Activated T-cell treated with anti-CD3 and anti-CD28 coated beads, Interleukin-2, amount 50 U/mL, for 24 hours (primary cell): ENCODE measurements at places on chromosomes 7 and 10.

DNA sequence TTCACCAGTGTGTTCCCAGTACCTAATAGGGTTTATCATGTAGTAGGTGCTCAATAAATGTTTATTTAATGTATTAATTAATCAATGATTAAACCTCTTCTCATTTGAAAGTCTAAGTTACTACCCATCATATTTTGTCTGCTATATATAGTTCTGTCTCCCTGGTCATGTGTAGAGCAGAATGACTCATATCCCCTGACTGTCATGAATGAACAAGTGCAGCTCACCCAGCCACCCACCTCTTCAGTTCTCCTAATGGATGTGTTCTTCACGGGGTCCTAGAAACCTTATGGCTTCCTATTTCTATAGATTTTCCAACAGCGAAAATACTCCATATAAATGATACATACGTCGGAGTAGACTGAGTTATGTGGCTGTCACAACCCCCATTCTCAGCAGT lies 64.5 kb downstream of the HIF1AN start:
- DNase-seq: no peak

DNA sequence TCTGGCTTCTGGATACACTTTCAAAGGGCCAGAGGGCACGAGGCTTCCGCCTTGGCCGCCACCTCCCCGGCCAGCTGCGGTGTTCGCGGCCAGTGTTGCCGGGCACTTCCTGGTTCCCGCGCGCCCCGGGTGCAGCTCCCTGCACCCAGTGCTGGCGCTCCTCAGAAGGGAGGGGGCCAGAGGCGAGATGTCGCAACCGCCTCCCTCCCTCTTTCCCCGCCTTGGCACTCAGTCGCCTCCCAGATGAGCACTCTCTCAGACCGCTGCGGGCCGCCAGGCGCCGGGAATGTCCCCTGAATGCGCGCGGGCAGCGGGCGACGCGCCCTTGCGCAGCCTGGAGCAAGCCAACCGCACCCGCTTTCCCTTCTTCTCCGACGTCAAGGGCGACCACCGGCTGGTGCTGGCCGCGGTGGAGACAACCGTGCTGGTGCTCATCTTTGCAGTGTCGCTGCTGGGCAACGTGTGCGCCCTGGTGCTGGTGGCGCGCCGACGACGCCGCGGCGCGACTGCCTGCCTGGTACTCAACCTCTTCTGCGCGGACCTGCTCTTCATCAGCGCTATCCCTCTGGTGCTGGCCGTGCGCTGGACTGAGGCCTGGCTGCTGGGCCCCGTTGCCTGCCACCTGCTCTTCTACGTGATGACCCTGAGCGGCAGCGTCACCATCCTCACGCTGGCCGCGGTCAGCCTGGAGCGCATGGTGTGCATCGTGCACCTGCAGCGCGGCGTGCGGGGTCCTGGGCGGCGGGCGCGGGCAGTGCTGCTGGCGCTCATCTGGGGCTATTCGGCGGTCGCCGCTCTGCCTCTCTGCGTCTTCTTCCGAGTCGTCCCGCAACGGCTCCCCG lies at the start of gene FFAR4:
TSS of gene FFAR4 (plus strand) at position 231 of the 842 bp plus-strand sequence. CDS start at position 287, 56 bp downstream.
- no peak for DNase-seq

DNA sequence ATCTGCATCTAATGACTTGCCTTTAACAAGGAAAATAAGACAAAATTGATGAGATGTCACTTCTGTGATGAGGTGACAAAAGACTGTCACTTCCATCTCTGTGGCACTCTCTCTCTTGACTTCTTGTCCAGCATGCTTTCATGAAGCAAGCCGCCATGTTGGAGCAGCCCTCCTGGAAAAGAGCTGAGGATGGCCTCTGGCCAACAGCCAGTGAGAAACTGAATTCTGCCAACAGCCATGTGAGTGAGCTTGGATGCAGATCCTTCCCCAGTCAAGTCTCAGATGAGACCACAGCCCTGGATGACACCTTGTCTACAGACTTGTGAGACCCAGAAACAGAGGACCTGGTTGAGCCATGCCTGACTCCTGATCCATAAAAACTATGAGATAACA lies 412.6 kb upstream of the SHH start:
- no peak for DNase-seq

DNA sequence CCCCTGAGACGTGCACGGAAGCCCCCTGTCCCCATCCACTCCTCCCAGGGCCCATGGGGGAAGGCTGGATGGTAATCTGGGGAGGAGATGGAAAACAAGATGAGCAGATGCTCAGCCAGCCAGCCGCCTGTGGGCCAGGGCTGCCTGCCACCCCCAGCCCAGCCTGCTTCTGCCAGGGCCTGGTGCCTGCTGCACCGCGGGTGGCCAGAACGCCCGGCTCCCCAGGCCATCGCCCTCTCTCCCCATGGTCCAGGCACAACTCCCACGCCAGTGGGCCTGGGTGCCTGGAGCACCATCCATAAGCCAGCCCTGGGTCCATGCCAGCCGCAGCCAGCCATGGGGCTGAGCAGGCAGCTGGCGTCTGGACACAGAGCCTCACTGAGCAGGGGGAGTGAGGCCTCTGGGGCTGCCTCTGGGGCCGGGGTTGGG lies 57.2 kb upstream of the ELN start:
- no peak for DNase-seq

DNA sequence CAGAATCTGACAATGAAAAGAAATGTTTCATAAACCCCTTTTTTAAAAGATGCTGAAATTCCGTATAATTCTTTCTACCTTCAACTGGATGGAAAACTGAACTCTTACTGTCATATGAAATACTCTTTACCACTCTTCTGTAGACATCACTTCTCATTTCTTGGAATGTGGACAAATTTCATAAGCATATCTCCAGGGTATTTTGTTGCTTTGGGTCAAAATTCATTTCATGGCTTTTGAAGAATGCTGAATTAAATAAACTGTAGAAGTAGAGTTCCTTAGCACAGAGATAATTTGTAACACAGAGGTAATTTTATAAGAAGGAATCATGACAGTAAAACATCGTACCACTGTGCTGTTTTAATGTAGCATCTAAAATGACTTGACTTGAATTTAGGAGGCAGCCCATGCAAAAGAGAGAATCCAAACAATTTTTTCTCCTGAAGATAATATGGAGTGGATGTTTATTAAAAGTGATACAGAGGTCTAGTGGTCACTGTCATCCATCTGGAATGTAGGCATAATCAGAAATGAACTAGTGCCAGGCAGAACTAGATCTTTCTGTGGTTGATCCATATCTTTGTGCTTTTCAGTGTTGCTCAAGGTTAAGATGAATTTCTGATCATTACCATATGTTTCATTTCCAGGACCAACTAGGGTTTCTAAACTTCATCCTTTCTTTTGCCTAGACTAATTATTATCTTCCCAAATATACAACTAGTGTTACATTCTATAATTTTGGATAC lies 492.0 kb downstream of the KIF20B start:
- DNase-seq: no peak

DNA sequence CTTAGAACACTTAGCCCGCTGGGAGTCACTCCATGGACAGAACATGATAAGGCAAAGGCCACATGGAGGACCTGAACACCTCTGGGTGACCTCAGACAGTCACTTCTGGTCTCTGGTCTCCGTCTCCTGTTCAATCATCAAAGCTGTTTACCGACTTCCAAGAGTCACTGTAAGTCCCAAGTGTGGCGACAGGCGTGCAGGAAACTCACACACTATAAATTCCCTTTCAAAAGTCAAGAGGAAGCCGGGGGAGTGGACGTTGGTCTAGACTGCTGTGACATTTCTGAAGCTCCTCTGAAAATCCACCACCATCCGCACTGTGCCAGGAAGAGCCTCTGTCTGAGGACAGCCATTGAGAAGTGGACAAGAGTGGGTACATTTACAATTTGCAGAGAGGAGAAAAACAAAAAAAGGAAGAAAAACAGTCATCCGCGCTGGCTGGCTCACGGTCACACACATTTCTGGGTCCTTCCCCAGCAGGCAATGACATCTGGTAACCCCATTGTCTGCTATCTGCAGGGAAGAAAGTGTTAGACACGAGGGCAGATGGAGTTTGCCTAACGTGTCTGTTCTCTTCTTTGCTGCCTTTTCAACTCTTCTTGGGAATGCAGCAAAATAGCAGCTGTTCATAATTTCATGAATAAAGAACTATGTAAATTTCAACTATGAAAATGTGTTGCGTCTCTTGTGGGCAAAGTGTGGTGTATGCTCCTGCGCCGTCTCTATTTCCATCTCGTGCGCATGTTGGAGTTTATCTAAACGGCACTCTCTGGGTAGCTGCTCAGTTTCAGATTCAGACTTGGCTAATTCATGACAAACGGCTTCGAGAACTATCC lies 32.9 kb upstream of the CUX1 start:
- no peak for DNase-seq

DNA sequence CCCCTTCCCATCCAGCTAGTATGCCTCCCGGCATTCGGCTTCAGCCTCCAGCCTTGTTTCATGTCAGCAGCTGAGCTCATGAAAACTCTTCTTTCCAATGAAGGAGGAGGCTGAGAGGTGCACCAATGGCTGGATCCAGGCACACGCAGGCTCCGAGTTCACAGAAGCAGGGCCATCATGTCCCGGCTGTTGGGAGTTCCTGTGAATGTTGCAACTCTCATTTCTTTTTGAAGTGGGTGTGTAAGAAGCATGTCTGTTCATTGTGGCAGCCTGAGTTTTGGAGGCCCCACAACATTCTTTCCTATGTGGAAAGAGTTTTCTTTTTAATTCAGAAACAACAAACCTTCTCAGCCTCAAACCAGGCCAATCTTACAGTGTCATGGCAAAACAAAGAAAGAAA lies 89.7 kb downstream of the PTPRE start:
- no peak for DNase-seq

- no peak for DNase-seq
Observed at GRCh38 chr7:90645784-90646183, 49.7 kb downstream of the CDK14 start.

- peak; percentile 76 for DNase-seq
Observed at GRCh38 chr10:104580774-104581675, 60.1 kb upstream of the SORCS3 start.

DNA sequence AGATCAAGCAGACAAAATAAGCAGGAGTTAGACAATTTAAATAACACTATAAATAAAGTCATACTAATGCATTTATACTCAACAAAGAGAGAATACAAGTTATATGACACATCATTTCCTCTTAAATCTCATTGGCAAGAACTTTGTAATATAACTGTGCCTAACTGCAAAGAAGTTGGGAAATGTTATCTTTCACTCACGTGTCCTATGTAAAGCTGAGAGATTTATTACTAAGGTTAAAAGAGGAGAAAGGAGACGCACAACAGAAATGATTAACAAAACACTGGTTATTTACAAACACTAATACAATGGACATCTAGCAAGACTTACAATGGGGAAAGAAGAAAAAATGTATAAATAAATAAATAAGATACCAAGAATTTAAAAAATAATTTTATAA lies 12.7 kb upstream of the TMEM273 start:
- DNase-seq: no peak

DNA sequence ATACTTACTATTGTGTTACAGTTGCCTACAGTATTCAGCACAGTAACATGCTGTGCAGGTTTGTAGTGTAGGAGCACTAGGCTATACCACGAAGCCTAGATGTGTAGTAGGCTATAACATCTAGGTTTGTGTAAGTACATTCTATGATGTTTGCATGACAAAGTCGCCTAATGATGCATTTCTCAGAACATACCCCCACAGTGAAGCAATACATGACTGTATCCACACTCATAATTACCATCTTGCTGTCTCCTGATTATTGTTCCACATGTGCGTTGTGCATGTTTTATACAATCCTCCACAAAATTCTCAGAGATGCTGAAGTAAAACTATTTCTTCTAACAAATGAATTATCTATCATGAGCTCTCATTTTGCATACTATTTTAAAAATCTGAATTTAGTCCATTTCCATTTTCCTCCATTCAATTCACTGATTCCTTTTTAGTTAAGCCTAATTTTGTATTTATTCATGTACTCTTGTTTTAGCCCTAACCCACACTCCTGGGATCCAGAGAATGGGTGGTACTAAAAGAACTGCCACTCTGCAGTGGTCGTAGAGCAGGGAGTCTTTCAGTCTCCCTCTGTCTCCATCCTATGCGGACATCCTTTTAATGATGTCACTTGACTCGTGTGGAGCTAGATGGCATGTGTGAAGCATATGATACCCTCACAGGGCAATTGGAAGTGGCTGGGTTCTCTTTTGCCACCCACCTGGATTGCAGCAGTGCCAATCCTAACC lies 67.6 kb upstream of the CAV2 start:
- DNase-seq: no peak

DNA sequence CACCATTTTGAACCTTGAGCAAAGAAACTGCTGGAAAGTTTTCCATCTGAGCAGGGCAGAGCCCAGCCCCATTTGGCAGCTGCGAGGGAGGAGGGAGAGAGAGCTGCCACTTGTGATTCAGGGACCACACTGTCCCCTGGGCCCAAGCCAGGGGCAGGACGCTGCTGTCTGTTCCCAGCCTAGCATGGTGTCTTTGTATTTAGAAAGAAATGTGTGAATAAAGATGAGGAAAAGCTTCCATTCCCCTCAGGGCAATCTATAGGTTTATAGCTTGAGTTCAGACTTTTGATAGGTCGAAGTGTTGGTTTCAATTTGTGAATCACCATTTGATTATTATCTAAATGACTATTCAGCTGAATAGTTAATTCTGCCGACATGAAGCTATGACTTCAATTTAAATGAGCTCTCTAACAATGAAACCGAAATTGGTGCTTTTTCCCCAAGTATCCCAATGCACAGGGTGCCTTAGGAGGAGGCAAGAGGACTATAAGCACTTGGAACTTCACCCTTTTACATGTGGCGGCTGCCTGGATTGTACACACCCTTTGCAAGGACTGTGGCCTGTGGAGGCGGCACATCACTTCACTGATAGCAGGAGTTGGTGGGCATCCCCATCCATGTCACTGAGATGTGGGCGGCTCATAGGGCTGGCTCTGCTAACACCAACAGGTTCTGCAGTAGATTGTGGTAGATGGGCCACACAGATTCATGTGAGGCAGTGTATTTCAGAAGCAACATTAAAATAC lies 223.5 kb downstream of the CCDC3 start:
- peak; percentile 35 for DNase-seq

- DNase-seq: no peak
Observed at GRCh38 chr7:30909431-30909830, 2.2 kb upstream of the AQP1 start.
